Heart right ventricle (tissue), 16 donors: ENCODE measurements at places on chromosomes 12 and 14. TPM values are rescaled to one million over a fixed set of nuclear protein-coding genes. Genes with fewer than 3 reads are reported as not detected.

Gene AREL1
- total RNA-seq = 18.1 TPM

Gene KRT8
- 112 TPM for total RNA-seq

Gene ANGEL1
- 13.7 TPM for total RNA-seq

Gene DCN
- 975 TPM for total RNA-seq

Gene MYF6
- total RNA-seq = not detected

Gene CISTR
- 3.3 TPM for total RNA-seq

Gene PLEKHD1
- 0.15 TPM for total RNA-seq

Gene OSBPL8
- total RNA-seq = 41.3 TPM

Gene TMEM117
- 8.5 TPM for total RNA-seq

DNA sequence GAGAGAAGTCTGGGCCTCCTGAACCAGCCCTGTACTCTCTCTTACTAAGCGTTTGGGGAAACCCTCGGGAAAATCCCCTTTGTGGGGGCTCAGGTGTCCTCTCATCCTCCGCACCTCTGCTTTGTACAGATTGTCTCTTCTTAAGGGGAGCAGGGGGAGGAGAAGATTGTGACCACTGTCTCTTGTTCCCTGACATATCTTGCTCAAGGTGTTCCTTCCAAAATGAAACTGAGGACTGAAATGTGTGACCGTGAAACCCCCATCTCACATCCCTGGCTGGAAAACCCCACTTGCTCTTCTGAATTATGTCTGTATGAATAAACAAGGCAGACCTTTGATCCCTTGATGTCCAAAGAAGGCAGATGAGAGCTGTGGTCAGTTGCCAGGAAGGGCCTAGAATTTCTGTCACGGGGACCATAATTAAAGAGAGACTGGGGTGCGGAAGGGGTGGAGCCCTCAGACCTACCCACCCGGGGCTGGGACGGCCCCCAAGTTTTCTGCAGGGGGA lies 369.8 kb downstream of the AACS start:
- DNase-seq = no peak

- peak; percentile 50 for DNase-seq
These were observed 25.9 kb downstream of the RHOF start for GRCh38 chr12:121767525-121768016.

GRCh38 chr14:53894456-53894855 lies 62.2 kb downstream of the BMP4 start:
- no peak for DNase-seq

DNA sequence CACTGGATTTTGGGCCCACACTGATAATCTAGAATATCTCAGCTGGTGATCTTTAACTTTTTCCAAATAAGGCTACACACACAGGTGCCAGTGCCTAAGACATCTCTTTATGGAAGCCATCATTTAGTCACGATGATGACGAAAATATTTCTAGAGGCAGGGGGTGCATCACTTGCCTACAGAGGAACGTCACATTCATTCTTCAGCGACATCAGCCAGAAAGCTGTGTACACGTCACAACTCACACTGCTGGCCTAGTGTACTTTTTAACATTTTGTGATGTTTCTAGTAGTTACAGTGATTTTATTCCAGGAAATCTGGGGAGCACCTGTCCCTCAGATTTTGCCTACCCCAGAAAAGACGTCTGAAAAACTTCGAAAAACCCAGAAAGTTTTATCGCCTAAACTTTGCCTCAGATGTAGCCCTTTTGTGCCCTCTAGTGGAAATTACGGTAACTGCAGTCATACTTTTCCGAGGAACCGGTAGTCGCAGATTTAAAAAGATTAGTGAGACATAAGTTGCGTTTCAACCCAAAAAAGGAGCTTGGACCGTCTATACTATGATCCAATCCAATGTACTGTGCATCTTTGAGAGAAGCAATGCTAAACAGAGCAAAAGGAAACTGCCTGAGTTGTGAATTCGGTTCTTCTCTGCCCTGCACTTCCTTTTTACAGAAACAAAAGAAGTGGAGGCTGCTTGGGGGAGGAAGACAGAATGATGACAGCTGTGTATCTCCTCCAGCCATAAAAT lies 64.3 kb upstream of the STON2 start:
- DNase-seq = no peak

- DNase-seq = no peak
These were observed 215.6 kb downstream of the SLC6A15 start for GRCh38 chr12:84696908-84697540.

DNA sequence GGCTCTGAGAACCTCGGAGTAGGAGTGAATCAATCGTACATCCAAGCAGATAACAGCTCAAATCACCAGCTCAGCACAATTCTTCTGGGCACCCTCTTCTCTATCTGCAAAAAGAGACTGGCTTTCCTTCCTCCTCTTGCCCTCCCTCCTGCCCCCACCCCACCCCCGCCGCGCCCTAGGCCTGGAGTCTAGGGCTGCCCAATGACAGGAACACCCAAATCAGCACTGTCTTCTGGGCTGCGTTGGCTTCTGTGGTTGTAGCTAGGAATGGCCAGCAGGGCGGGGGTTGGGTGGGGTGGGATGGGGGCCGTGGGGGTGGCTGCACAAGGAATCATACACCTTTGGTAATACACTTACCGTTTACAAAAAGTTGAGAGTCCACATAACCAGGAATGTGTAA lies 28.0 kb upstream of the TMCC3 start:
- no peak for DNase-seq

DNA sequence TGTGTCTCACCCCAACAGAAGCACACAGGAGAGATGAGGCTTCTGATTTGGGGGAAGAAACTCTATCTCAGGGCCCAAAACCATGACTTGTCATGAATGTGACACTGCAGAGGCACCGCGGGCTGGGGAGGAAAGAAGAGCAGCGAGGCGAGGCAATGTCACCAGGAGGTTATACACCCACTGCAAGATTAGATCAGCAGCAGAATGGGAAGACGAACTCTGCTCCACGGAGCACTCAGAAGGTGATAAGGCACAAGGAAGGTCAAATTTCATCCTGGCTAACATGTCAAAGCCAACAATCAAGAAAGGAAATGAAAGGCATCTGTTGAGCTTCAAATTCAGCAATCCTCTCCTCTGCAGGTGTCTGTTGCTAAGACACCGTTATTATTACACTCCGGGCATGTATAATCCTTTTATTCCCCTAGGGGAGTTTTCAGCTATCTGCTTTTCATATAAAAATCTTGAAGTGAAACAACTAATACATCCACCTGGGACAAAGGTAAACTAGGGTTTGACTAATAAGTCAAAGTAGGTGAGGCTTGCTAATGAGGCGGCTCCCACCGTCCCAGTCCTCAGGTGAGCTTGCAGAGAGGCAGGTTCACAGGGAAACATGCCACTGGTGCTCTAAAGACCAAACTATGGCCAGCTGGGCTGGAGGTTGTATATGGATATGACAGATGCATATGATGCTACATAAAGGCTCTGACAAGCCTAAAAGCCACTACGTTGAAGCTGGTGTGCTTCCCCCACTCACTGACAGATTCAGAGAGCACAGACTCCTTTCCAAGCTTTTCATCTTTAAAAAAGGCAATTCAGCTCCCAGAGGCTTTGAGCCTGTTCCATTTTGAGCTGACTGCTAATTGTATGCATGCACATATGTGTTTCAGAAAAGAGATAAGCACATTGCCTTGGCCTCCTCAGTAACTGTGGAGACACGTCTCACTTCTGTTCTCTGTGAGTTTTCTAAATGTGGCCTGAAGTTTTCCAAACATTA lies 221.2 kb downstream of the NELL2 start:
- DNase-seq = no peak

GRCh38 chr12:123839826-123840225 lies 77.7 kb downstream of the DNAH10 start:
- DNase-seq = no peak

DNA sequence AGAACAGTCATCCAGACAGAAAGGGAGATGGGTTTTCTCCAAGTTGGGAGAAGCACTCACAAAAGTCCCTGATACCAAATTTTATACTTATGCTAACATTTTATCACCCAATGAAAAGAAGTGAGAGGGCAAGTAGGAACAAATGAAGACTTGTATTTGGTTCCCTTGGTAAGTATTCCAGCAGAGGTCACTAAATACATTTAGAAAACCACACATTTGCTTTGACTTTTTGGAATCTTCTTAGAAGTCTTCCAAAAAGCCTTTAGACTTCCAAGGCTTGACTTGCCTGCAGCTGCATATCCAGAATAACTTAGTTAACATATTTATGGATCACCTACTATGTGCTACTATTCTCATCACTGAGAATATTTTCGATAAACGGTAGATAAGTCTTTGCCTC lies 3.1 kb upstream of the GYS2 start:
- no peak for DNase-seq

- no peak for DNase-seq
These were observed 34.2 kb downstream of the TBX5 start for GRCh38 chr12:114371733-114372132.

DNA sequence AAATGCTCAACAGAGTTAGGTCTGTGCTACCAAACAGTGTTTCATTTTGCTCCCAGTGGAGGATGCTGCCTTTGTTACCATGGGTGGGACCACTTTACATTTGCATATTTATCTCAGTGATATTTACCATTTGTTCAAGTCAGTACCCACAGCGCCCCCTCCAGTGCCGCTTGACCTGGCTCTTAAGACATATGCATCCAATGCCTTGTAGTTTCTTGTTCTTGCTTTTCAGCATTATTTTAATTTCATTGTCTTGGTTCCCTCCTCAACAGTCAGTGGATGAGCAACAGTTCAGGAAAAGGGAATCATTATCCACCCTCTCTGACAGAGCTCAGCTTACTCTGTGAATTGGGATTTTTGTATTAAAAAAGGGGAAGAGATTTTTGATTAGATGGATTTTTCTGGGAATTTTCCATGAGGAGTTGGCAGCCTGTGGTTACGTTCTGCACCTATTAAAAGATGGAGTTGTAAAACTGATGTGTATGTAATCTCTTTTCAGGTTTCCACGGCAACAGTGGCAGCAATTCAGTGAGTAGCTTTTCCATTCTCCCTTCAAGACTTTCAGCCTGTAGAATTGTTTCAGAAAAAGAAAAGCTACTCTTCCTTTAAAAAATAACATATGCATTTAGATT lies 240.5 kb upstream of the DAAM1 start:
- no peak for DNase-seq

DNA sequence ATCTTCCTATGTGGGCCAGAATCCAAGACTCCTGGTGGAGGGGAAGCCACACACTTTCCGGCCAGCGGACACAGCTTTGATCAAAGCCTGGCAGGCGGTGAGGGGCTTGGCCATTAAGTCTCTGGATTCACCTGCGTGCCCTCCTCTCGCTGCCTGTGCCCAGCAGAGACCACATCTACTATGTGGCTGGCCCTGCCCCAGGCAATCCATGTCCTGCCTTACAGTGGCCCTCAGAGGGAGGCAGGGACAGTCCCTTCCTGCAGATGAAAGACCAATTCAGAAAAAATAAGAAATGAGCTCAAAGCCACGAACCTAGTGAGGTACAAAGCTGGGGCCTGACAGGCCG lies 82.7 kb upstream of the GPR68 start:
- no peak for DNase-seq

DNA sequence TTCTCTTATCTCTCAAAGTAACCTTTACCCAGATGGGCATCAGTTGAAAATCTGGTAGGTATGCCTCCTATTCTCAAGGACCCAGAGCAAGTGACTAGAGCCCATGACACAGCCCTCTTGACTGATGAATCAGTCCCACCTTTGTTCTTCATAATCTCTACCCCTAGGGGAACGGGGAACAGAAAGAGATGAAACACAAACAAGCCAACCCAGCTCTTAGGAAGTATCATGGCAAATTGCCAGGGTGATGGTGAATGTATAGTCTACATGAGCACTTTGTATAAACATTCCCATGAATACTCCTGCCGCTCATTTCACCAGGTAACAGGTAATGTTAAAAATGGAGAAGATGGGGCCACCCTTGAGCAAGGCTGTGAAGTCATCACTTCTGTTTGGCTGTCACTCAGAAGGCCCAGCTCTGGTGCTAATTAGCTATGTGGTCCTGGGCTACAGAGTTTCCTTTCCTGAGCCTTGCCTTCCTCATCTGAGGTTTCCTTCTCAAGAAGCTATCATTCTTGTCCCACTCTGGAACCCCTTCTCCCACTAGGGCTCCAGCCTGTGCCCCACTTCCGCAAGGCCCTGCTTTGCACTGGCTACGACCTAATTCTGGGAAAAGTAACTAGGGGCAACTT lies 161.7 kb downstream of the ANO2 start:
- no peak for DNase-seq

GRCh38 chr14:66482873-66483272 lies 3.3 kb upstream of the CCDC196 start:
- DNase-seq = no peak

DNA sequence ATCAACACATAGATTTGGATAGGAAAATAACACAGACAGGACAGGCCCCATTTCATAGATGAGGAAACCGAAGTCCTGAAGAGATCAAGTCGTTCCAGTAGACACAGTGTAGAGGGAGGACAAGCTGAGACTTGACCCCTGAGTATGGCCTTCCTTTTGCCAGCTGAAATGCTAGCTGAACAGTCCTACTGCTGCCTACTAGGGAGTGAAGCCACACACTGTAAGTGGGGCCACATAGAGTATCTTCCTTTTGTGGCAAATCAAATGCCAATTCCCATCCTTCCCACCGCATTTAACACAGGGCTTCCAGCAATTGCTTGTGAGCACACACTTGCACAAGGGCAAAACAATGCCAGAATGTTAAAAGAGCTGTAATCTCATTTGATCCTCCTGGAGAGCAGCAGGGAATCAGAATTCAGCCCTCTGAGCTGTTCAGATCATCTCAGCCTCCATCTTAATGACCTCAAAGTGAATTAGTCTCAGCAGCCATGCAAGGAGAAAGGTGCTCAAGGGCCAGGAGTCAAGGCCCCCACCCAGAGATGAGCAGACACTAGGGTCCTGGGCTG lies 380.5 kb downstream of the EMP1 start:
- no peak for DNase-seq

DNA sequence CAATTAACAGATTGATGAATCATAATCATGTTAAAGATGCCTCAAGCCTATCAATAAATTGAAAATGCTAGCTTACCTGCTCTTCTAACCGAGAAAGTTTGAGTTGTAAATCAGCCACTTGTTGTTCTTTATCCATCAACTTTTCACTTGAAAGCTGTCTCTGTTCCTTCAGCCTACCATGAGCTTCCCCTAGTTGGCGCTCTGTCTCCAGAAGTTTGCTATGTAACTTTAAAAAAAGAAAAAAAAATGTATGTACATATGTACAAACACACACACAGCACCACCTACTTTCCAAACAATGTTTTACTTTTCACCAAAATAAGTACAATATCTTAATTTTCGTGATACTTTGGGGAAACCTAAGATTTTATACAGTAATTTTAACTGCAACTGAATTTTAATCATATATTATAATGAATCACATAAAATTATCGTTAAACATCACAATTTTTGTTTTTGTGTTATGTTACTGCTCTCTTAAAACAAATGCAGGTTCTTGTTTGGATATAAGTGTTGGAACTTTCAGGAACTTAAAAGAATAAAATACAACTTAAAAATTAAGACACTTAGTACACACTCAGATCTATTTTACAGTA lies 101.2 kb downstream of the EEA1 start:
- DNase-seq = no peak
